Osteoblast (primary cell): ENCODE measurements at places on chromosomes 7 and 10. TPM values are rescaled to one million over a fixed set of nuclear protein-coding genes. Genes with fewer than 3 reads are reported as not detected.

ICA1 gene
- 1.2 and 2.2 TPM in 2 replicates for total RNA-seq

RPEL1 gene
- total RNA-seq: 0.29 and 0.36 TPM in 2 replicates

RAMP3 gene
- total RNA-seq: not detected in 2 replicates

RAPGEF5 gene
- total RNA-seq: 1.1 and 1.5 TPM in 2 replicates

NUTM2B gene
- 0.72 and 0.88 TPM in 2 replicates for total RNA-seq

RNF32 gene
- under 0.01 and 0.29 TPM in 2 replicates for total RNA-seq

SFTPA1 gene
- total RNA-seq: not detected in 2 replicates

MDFIC gene
- total RNA-seq: 68.8 and 81.3 TPM in 2 replicates

TMEM139 gene
- not detected in 2 replicates for total RNA-seq

DGKI gene
- total RNA-seq: 19.2 and 23.3 TPM in 2 replicates

WASL gene
- 23.2 and 24.5 TPM in 2 replicates for total RNA-seq

HYAL4 gene
- total RNA-seq: not detected in 2 replicates
